Activated CD4-positive, alpha-beta T cell treated with anti-CD3 and anti-CD28 coated beads, Interleukin-2, Interleukin-6, amounts not matched to agents 100 ng/mL and 50 ng/mL, durations not matched to agents 16 hours and 8 hours (primary cell): ENCODE measurements at places on chromosomes 1 and 21.

DNA sequence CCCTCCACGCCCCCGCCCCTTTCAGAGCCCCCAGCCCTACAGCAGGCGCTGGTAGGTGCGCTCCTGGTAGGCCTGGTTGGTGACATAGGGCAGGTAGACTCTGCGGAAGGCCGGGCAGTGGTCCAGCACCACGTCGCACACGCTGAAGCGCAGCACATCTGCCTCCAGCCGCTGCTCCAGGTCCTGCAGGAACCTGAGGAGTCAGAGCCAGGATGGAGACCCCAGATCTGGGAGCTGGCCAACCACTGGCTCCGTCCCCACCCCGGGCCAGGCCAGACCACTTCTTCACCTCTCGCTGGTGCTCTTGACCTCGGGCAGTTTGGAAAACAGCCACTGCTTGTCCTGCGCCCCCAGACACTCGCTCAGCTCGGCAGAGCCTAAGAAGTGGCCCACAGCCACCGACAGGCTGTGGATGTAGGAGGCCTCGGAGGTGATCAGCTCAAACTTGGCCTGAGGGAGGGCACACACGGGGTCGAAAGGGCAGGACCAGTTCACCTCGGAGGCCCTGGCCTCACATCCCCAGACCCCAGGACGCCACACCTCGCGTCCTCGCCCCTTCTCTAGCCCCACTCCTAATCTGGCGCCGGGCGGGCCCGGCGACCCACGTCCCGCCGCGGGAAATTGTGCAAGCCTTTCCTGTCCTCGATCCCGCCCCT is 6.4 kb downstream of the ARHGEF19 start:
- no peak for DNase-seq

GRCh38 chr1:153192697-153193096 is 10.5 kb upstream of the LELP1 start:
- DNase-seq = peak; percentile 12

- DNase-seq = no peak
Measured at GRCh38 chr1:214216021-214216420, 64.9 kb upstream of the SMYD2 start.

DNA sequence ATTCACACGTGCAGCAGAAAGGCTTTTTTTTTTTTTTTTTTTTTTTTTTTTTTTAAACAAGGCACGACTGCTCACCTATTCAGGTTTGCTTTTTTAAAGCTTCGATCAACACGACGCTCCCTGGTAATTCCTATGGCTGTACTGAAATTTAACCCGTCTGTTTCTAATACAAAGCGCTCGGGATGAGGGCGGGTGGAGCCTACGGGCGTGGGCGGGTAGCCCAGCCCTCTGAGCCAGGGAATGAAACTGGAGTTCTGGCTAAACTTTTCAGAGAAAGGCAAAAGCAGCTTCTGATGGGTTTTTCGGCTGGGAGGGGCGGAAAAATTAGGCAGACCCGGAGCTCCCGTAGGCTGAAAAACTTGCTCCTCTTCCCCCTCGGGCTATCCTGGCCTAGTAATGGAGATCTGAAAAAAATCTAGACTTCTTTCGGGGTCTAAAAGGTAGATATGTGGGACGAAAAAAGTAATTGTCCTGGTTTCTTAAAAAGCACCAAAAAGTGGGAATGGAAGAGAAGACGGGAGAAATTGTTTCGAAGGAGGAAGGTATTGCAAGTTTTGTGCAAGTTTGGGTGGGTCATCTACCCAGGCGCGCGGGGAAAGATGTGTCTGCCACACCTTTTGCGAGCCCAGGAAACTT is 7.4 kb downstream of the NR5A2 start:
- DNase-seq = no peak

DNA sequence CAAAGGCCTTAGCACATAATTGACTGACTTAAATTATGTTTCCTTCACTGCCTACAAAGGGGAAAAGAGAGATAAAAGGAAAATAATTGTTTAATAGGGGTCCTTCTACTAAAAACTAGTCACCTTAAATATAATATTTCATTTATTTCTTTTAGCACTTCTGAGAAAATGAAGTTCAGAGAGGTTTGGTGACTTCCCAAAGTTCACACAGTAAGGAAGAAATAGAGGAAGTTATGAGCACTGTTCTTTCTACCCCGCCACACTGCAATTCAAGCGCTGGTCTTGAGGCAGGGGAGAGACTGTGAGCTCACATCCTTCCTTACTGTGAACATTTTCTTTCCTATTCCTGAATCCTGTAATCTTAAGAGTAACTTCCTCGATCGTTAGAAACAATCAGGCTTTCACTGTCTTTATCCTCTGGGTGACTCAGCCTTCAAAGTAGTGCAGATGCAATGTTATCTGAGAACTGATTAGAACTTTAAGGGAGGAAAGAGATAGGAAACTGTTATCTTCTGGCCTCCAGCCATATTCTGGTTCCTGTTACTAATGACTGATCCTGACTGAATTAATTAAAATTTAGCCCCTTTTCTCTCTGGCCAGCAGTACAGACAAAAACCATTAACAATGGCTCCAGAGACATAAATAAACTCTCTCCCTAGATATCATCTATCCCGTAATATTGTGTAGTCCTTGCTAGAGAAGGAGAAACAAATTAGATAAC is 6.8 kb downstream of the RGS5 start:
- no peak for DNase-seq

DNA sequence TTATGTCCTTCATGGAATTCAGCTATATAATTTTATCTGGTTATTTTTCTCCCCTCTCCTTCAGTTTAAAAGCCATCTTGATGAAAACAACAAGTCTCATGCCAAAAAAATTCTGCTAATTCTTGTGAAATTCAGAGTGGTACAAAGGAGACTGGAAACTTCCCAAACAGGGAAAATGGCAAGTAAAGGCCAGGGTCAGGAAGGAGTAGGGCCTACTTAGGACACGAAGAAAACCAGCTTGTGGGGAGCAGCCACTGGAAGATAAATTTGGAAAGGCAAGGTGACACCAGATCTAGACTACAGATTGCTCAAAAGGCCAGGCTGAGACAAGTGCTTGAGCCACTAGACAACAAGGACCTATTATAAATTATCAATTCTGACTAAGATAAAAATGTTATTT is 6.4 kb downstream of the TSTD1 start:
- no peak for DNase-seq

GRCh38 chr1:21564521-21565095 is 55.4 kb downstream of the ALPL start:
- DNase-seq = no peak

GRCh38 chr21:26850116-26850643 is 5.0 kb upstream of the ADAMTS1 start:
- peak; percentile 23 for DNase-seq

- no peak for DNase-seq
Measured at GRCh38 chr21:44790368-44790767, 11.3 kb downstream of the UBE2G2 start.

DNA sequence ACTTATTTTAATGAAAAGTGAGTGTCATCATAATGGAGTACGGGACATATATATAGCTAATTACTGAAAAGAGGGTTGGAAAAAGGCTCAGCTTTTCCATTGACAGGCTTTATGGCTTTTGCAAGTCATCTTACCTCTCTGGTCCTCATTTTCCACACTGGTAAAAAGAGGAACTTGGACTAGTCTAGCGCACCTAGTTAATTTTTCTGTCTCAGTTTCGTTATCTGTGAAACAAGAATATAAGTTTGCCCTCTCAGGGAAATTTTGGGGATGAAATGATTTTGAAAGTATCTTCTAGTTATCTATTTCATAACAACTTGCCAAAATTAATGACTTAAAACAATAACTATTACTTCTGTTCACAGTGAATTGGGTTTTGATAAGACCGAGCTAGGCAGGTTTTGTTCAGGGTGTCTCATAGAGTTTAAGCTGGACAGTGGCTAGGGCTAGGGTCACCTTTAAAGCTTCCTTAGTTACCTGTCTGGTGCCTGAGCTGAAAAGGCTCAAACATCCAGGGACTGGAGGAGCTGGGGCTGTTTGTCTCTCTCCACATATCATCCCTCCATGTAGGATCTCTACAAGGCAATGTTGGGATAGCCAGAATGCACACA is 91.7 kb downstream of the TYW3 start:
- no peak for DNase-seq

DNA sequence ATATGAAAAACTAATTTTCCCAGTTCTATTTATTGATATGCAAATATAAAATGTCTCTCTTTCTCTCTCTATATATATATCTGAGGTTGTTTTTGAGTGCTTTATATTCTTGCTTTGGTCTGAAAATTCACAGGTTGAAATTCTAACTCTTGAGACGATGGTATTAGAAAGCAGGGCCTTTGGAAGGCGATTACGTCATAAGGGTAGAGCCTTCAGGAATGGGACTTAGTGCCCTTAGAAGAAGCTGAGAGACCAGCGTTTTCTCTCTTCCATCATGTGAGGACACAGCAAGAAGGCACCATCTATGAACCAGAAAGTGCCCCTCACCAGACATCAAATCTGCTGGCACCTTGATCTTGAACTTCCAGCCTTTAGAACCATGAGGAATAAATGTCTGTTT is 57.4 kb upstream of the PAXBP1 start:
- DNase-seq = no peak
